ENCODE measurements at places on chromosomes 2 and 18.

GRCh38 chr2:96528006-96528699, 8.4 kb upstream of the ARID5A start:
- DNase-seq: no peak

DNA sequence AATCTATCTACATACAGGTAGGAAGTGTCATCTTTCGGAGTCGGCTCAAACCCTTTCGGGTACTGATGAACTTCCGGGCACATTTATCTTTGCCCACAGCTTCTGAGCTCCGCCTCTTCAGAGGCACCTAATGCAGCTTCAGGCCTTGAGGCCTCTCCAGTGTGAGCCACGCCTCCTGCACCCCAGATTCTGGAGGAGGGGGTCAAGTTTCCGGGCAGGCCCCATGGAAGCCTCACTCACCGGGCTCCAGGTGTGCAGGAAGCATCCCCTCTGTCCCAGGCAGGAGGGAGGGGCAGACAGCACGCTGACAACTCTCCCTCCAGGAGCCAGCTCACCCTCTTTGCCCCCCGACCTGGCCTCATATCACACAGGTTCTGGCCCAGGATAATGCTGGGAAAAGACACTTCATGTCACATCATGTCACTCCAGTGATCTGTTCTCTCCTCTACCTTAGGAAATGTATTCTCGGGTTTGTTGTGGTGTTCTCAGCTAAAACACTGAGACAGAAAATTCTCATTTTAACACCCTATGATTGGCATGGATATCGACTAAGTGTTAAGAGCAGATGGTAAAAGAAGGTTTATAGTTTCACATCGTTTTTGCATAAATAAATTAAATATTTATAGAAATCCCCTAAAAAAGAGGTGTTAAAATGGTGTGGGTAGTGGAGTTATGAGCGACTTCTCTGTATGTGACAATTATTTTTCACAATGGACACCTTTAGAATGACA, 46.2 kb upstream of the COPS8 start:
- DNase-seq: no peak

DNA sequence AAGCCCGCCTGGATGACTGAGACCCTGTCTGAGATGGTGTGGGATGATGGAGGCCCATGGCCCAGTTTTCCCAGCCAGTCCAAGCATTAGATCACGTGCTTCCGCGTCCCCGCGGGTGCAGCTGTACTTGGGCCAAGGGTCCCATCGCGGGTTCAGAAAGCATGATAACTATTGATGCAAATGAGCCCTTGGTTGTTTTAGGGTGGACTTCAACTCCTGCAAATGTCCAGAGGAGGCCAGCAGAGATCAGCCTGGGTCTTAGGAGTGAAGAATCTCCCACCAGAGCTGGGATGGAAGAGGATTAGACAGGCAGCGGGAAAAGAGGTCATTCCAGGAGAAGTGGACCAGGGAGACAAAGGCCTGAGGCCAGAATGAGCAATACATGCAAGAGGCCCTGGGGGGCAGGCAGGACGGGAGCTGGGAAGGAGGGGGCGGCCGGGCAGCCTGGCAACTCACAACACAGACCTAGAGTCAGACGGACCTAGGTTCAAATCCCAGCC, 89.9 kb upstream of the TMEM247 start:
- DNase-seq: no peak

DNA sequence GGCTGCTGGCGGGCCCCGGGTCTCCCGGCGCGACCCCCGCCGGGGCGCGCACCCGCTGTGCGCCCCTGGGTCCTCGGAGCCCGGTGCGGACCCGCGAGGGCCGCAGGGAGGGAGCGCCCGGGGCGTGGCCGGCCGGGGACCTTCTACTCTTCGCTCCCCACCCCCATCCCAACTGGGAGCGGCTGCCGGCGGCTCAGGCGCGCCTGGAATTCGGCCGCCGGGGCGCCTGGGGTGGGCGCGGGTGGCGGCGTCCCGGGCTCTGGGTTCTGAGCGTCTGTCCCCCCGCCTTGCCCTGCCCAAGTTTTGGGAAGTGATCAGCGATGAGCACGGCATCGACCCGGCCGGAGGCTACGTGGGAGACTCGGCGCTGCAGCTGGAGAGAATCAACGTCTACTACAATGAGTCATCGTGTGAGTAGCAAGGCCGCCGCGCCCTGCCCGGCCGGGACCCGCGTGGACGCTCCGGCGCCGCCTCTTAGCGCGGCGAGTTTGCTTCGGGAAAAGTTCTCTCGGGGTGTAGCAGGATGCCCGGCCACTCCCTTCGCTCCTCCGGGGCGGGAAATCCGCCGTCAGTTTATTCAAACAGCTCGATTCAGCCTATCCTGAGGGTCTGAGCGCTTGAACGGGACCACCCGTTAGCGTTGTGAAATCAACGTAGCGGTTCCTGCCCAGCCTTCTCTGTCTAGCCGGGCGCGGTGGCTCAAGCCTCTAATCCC, 502 bp downstream of the TUBB6 start:
- no peak for DNase-seq

GRCh38 chr2:239249048-239249447, 151.8 kb downstream of the HDAC4 start:
- no peak for DNase-seq

GRCh38 chr2:152598975-152599759, 118.1 kb downstream of the PRPF40A start:
- no peak for DNase-seq

DNA sequence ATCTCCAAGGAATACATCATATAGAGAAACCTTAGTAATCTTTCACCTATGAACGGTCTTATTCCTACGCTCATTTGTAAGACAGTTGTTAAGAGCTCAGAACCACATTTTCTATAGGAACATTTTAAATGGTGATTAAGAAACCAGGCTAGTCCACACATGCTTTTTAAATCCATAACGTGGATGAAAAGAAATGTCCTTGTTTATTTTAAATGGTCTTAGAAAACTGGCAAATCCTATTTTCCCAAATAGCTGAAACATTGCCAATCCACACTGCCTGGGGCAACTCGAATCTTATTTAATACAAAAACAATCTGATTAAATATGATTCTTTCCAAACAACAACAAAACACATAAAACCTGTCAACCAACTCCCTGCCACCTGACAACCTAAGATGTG, 23.7 kb downstream of the METTL8 start:
- no peak for DNase-seq

GRCh38 chr18:64202863-64203262, 54.0 kb upstream of the LINC00305 start:
- DNase-seq: no peak

DNA sequence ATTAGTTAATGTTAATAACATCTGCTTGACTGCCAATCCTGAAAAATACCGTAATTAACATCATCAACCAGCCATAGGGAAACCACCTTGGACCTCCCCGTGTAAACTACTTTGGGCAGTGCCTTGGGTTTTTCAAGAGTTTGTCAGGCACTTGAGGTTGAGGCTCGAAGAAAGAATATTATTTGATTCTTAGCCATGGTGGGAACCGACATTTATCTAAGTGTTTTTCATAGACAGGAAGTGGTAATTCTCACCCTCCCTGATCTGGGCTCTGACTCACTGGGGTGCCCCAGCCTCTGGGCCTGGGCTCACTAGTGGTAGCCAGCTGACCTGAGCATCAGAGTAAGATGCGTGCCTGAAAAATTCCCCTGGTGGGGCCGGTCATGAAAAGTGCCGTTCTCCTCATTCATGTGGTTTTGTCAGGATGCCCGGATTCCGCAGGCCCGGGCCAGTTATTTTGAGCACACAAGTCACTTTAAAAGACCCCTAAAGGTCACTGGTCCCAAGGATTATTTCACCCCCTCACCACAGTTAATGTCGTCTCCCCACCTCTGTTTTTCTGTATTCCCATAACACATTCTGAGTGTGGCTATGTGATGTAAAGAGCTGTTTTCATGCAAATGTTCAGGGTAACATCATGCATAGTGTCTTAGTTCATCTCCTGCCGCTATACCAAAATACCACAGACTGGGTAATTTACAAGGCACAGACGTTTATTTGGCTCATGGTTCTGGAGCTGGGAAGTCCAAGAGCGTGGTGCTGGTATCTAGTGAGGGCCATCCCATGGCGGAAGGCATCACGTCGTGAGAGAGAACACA, 21.6 kb upstream of the SPATA3 start:
- DNase-seq: no peak

DNA sequence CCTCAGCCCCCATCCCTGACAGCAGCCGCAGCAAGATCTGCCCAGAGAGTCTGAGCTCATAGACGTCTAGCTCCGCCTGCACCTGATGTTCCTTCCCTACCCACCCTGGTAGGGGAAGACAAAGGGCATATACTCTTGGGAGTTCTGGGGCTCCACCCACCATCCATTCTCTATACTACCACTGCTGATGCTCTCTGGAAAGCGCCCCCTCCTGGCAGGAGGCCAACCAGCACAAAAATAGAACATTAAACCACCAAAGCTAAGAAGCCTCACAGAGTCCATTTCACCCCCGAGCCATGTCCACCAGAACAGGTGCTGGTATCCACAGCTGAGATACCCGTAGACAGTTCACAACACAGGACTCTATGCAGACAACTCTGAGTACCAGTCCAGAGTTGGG, 662.6 kb upstream of the FAM98A start:
- DNase-seq: no peak

GRCh38 chr18:45998244-45998643, 31.1 kb upstream of the EPG5 start:
- DNase-seq: no peak

GRCh38 chr2:139237023-139237422, 456.8 kb upstream of the NXPH2 start:
- DNase-seq: peak; percentile 23

DNA sequence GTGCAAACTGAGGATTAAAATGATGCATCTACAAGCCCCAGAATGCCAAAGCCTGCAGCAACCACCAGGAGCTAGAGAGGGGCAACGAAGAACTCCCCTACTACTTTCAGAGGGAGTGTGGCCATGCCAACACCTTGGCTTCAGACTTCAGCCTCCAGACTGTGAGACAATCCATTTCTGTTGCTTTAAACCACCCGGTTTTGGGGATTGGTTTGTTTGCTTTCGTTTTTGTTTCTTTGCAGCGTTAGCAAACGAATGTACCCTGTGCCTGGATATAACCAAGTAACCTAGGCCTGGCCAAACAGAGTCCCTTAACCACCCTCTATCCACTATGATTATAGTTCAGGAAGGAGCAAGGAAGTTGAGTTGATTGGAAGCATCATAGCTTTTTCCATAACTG, 171.2 kb upstream of the NCK2 start:
- DNase-seq: no peak

- DNase-seq: no peak
Measured at GRCh38 chr2:223169830-223170605, 118.0 kb downstream of the KCNE4 start.

DNA sequence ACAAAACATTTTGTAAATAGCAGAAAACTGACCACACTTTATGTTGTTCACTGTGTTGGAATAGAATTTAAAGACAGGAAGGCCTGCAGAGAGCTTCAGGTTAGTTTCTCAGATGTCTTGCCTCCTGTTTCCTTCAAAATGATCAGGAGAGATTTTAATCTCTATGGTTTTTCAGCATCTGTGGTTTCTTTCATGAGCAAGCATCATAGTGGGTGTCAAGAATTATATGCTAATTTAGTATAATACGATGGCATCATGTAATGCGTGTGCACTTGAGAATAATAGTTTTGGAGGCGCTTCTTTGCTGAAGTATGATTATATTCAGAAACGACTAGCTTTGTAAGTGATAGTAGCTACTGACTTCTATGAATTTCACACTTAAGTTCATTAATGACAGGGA, 149.9 kb downstream of the PLCL1 start:
- no peak for DNase-seq

- DNase-seq: no peak
Measured at GRCh38 chr2:60498816-60499429, 54.5 kb downstream of the BCL11A start.

- DNase-seq: no peak
Measured at GRCh38 chr2:54602736-54603322, 120.6 kb upstream of the EML6 start.

DNA sequence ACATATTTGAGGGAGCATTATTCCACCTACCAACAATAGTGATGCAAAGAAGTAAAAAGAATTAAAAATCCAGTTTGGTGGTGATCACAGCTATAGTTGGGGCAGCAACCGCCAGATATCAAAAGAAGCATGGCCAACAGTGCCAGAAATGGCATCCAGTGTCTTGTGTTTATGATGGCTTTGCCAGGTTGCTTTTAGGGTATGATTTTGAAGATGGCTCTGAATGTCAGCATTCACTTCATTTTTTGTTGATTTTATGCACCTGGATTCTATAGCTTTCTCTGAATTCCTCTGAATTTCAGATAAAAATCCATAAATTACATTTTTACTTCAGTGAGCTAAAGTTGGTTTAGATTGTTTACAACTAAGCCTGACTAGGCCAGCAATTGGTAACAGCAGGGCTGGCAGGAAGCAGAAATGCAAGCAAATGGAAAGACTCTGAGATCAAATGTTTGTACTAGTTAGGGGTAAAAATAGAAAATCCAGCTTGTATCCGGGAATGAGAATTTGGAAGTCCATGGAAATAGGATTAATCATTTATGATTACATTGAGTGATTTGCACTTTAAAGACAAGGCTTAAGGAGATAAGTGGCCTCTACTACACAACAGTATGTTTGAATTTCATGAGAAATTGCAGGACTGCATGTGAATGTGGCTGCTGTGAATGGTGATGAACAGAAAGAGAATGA, 40.4 kb downstream of the COL3A1 start:
- DNase-seq: no peak

DNA sequence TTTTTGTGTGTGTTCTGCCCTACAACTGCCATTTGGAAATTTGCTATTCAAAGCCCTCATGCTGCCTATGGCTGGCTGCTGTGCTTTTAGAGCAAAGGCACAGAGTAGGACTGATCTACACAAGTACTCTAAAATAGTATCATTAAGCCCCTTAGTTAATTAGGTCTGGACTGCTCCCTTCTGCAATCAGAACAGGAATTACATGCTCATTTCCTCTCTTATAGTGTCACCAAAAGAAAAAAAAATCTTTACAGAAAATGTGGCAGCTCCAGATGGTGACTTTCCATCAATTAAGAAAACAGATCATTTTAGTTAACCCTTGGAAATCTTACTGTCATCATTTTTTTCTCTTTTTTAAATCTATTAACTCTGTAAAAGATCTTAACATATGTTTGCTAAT, 337.5 kb downstream of the RIT2 start:
- no peak for DNase-seq

DNA sequence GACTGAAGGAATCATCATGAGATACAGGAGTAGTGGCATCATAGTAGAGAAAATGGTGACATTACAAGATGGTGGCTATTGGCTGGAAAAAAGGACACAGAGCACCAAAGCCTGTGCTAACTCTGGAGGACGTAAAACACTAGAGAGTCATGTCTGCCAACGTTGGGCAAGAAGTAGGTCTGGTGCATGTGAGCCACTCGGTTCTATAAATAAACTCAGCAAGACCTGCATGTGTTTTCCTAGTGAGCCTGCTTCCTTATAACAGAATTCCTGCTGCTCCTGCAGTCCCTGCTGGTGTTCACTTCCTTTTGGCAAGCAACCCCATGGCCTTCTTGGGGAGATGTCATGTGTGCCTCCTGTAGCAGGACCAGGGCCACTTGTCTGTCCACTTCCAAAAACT, 325.2 kb downstream of the OSR1 start:
- no peak for DNase-seq

GRCh38 chr18:56083097-56083521, 495.1 kb upstream of the TCF4 start:
- DNase-seq: no peak

GRCh38 chr18:12911025-12911928, 27.2 kb upstream of the PTPN2 start:
- no peak for DNase-seq

- DNase-seq: no peak
Measured at GRCh38 chr18:13720123-13720522, 6.2 kb downstream of the FAM210A start.

Data from NCI-H1436 (cell line).